ENCODE measurements at places on chromosomes 12 and 14.
A peak's percentile ranks its signal among the peaks of the same experiment; 100 is the strongest.

- peak; percentile 75 for DNase-seq
Observed at GRCh38 chr14:23631702-23632460, 4.3 kb upstream of the DHRS2 start.

GRCh38 chr14:69005432-69006148 lies 26.5 kb upstream of the ACTN1 start:
- DNase-seq, result no peak

- DNase-seq, result no peak
Observed at GRCh38 chr14:73251516-73252215, 14.4 kb downstream of the PAPLN start.

- DNase-seq, result no peak
Observed at GRCh38 chr14:96130854-96131253, 73.8 kb upstream of the BDKRB2 start.

DNA sequence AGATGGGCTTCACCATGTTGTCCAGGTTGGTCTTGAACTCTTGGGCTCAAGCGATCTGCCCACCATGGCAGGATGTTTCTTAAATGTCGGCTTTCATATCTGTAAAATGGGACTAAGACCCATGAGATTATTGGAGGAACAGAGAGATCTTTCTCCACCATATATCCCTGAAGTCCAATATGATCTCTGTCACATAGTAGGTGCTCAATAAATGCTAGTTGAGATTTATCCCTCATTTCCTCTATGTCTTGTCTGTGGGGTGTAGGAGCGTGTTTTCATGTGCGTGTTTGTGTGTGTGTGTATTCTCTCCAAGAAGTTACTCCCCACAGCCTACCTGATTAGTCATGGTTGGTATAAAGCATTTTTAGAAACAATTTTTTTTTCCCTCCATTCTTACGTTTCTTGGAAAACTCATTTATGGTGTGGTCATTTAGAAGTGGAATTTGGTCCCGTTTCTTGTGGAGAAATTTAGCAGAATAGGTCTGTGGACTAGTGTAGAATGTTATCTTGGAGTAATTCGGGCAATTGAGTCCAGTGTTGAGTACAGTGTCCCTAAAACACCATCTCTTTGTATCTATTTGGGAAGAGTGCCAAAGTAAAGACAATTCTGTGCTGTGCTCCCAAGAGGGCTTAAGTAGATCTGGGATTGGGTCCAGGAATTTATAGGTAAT lies 4.3 kb downstream of the STRAP start:
- DNase-seq, result no peak

- DNase-seq, result peak; percentile 66
Observed at GRCh38 chr14:95519699-95520098, 3.2 kb upstream of the SYNE3 start.

DNA sequence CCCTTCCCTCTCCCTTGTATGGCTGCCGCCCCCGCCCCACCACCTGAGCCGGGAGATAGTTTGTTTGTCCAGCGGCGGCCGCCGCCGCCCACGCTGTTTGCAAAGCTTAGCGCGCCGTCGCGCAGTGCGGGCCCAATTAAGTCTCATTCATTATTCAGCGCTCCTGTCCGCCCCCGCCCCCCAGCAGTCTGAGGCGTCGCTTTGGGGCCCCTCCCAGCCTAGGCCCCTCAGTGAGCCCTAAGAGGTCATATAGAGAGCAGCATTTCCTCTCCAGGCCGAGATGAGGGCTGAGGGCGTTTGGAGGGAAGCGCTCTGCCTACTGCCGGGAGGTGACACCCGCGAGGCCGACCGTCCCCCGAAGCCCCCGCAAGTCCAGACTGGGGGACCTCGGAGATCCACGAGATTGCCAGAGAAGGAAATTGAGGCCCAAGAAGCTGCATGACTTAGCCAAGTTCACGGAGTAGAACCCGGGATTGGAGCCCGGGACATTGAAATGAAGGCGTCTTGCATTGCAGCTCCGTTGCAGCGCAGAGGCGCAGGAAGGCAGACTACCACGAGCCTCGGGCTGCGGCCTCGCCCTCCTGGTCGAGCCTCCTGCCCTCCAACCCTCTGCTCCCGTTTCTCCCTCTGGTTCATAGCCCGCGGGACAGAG lies at the start of gene DNAJC22:
Gene DNAJC22 (plus strand): TSS at position 230 of the 652 bp plus-strand sequence. CDS start 1,985 bp downstream, outside the sequence.
- DNase-seq, result no peak

GRCh38 chr12:22409377-22410164 lies 75.1 kb upstream of the ST8SIA1 start:
- peak; percentile 27 for DNase-seq
